SK-MEL-5 (cell line): ENCODE measurements at places on chromosomes 13 and 19. TPM values are rescaled to one million over a fixed set of nuclear protein-coding genes. Genes with fewer than 3 reads are reported as not detected.

Gene CADM4
- total RNA-seq = 13.1 and 13.2 TPM in 2 replicates

Gene C13orf42
- total RNA-seq = not detected in 2 replicates

Gene ANKLE1
- 1.3 TPM in 2 replicates for total RNA-seq

Gene SIGLEC14
- total RNA-seq = not detected in 2 replicates

Gene SLC1A6
- not detected in 2 replicates for total RNA-seq

GRCh38 chr13:104949840-104950740 lies 1585.4 kb downstream of the EFNB2 start:
- no peak for DNase-seq

DNA sequence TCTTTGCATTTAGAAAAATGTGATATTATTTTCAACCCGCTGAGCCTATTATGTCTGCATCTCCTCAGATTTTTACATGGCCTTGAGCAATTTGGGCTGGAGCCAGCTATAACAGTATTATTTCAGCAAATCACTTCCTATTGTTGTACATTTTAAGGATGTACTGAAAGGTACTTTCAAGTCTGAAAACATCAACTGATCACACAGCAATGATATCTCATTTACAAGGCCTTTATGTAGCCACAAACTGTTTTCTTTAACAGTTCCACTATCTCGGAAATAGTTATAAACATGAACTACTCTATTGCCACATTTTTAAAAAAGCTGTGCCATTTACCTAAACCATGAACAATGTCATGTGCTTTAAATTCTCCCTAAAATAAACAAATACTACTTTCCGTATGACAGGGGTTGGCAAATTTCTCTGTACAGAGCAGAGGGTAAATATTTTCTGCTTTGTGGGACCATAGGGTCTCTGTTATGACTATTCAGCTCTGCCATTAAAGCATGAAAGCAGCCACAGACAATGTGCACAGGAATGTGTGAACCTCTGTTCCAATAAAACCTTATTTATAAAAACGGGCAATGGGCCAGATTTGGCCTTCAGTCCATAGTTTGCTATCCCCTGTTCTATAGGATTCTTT lies 560.4 kb downstream of the GPC6 start:
- no peak for DNase-seq

GRCh38 chr19:49097453-49098288 lies 12.4 kb downstream of the SNRNP70 start:
- peak; percentile 83 for DNase-seq

- peak; percentile 68 for DNase-seq
Measured at GRCh38 chr13:110680852-110681251, 25.1 kb downstream of the CARS2 start.

GRCh38 chr19:50693064-50693975 lies 26.3 kb downstream of the SHANK1 start:
- no peak for DNase-seq

DNA sequence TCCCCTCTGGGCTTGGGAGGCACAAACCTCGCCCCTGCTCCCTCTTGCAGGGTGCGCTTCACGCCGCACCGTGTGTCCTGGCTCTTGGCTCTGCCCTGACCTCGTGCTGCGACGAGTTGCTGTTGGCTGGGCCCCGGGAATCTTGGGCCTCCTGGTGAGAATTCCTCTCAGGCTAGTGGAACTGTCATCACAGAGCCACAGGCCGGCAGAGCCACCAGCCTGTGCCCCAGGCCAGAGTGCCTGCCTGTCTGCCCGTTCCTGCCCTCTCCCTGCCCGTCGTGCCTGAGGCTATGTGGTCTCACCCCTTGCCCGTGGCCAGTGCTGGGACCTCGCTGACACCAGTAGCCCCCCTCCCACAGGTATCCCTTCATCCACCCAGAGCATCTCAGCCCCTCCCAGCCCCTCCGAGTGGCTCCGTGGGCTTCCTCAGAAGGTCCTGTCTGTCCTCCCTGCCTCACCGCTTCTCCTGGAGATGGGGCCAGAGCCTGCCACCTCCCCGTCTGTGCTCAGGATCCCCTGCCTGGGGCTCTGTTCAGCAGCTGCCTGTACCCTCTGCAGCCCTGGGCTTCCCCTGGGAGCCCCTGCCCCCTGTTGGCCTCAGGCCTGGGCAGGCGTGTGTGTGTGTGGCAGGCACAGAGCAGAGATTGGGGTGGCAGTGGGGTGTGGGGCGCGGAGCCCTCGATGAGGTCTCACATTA lies 13.3 kb downstream of the NDUFB7 start:
- no peak for DNase-seq

DNA sequence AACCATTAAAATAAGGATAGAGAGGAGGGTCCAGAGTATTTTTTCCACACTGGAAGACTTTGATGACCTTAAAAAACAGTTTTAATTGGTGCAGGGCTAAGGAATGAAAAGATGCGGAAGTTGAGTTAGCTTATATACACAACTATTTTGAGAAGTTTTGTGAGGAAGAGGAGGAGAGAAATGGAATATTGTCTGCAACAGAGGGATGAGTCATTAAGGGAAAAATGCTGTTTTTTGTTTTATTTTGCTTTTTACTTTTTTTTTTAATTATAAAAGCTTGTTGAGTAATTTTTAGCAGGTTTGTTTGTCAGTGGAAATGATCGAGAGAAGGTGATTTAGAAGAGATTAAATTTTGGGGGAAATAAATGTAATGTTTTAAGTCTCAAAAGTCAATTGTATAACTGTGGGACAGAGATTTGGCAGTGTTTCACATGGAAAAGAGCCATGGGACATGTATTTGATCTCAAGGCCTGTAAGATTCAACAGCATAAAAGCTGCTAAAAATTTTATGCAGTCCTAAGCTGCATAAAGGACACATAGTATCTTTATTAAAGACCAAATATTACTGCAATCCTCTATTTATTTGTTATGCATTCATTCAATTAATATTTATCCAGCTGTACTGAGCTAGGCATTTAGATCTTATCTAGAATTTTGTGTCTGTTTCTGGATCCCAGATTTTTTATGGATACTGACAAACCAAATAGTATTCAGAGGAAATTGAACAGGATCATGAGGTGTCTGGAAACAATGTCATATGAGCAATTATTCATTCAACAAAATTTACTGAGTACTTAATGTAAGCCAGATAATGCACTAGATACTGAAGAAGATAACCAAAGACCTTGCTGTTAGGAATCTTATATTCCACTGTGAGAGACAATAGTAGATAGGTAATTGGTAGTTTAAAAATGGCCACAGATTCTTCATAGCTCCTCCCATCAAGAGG lies 72.7 kb downstream of the DNAJC15 start:
- no peak for DNase-seq

GRCh38 chr13:33794576-33794975 lies 23.4 kb upstream of the RFC3 start:
- DNase-seq = peak; percentile 82

- DNase-seq = no peak
Measured at GRCh38 chr13:66830940-66831716, 399.0 kb downstream of the PCDH9 start.

- peak; percentile 74 for DNase-seq
Measured at GRCh38 chr19:41821003-41821735, 23.3 kb downstream of the LYPD4 start.
